ENCODE measurements at places on chromosomes 16 and 17. TPM values are rescaled to one million over a fixed set of nuclear protein-coding genes. Genes with fewer than 3 reads are reported as not detected.

The RTN4RL1 gene
- 1.6 TPM for total RNA-seq

The TP53TG3B gene
- total RNA-seq = not detected

The ZNF469 gene
- total RNA-seq = 0.46 TPM

The SSTR5 gene
- total RNA-seq = not detected

The ARHGDIA gene
- 671 TPM for total RNA-seq

The CYBA gene
- 567 TPM for total RNA-seq

The SMPD3 gene
- 8.8 TPM for total RNA-seq

The KRT33B gene
- not detected for total RNA-seq

The GDPD1 gene
- 2.1 TPM for total RNA-seq

The KRT13 gene
- not detected for total RNA-seq

The BIRC5 gene
- 53.4 TPM for total RNA-seq

The CFAP97D1 gene
- total RNA-seq = not detected

The CBX2 gene
- total RNA-seq = 2.8 TPM

The TMC6 gene
- total RNA-seq = 580 TPM

The CYBC1 gene
- 362 TPM for total RNA-seq

The HBZ gene
- total RNA-seq = not detected

The ITGAX gene
- total RNA-seq = 142 TPM

The CD300H gene
- not detected for total RNA-seq

The NACA2 gene
- total RNA-seq = 0.37 TPM
